Stimulated activated CD4-positive, alpha-beta T cell treated with anti-CD3 and anti-CD28 coated beads, TNF-alpha, amount 100 ng/mL, for 1 hour (primary cell): ENCODE measurements at places on chromosomes 1 and 21.
A peak's percentile ranks its signal among the peaks of the same experiment; 100 is the strongest.

GRCh38 chr1:224801844-224802490 lies 127.5 kb upstream of the DNAH14 start:
- no peak for DNase-seq

GRCh38 chr1:81607924-81608323 lies 192.8 kb upstream of the ADGRL2 start:
- DNase-seq = no peak

DNA sequence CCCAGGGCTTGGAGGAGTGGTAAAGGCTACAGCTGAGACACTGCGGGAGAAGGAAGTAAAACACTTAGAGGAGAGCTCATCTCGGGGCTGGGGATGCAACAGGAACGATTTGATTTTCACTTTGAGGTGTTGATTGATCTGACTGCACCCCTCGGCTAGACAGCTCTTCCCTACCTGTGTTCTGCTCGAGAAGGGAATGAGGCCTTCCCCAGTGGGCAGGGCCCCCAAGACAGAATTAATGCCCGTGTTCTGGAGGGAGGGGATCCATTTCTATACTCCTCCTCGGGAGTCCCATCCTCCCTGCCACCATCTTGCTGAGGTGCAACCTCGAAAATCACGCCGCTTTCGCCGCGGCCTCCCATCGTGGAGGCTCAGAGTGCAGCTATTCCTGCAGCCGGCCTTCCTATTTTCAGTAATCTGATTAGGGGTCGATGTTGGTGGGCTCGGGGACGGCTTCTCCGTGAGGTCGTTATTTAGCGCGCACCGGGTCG lies 2.4 kb downstream of the ATP2B4 start:
- no peak for DNase-seq

GRCh38 chr21:43974791-43975468 lies 37.2 kb upstream of the TRAPPC10 start:
- no peak for DNase-seq

GRCh38 chr1:151993734-151994496 lies at the start of gene S100A10:
TSS of gene S100A10 (minus strand) at chr1:151993859. CDS start at chr1:151986230, 7,629 bp downstream.
- DNase-seq = peak; percentile 65

- DNase-seq = no peak
These were observed 39.4 kb downstream of the PHC2 start for GRCh38 chr1:33391343-33392078.

- DNase-seq = no peak
These were observed 73.7 kb downstream of the DDR2 start for GRCh38 chr1:162706003-162706402.

- no peak for DNase-seq
These were observed 19.2 kb upstream of the MTARC1 start for GRCh38 chr1:220767312-220768125.

GRCh38 chr1:61498342-61498741 lies 226.6 kb downstream of the TM2D1 start:
- no peak for DNase-seq

- no peak for DNase-seq
These were observed 9.0 kb downstream of the NRAS start for GRCh38 chr1:114707604-114708003.

DNA sequence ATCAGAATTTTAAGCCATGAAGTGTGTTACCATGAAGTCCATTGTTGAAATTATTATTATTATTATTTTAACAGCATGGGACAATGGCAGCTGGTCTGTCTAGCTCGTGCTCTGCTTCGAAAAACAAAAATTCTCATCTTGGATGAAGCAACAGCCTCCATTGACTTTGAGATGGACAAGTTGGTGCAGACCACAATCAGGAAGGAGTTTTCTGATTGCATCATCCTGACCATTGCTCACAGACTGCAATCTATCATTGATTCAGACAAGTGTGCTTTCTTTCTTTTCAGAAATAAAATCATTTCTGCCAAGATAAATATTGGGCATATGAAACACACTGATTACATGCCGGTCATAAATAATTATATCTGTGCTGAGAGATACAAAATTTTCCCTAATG lies 21.0 kb downstream of the HSPA13 start:
- no peak for DNase-seq

- DNase-seq = no peak
These were observed 28.6 kb downstream of the PTPRU start for GRCh38 chr1:29264773-29265389.

DNA sequence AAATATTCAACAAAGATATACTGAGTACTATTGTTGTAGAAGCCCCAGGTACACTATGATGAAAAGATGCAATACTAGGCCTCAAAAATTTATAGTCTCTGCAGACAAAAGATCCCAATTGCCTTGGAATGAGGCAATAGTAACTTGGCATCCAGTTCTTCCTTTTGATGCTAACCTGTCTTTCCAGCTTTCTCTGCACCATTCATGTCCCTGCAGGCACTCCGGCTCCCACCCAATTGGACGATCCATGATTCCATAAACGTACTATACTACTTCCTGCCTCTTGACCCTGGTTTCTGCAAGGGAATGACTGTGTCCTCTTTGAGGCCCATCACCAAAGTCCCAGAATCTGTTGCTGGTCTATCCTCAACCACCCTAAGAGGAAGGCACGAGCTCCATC lies 8.0 kb upstream of the TAGLN2 start:
- DNase-seq = no peak

- DNase-seq = no peak
These were observed 138.8 kb upstream of the CTTNBP2NL start for GRCh38 chr1:112257043-112257835.

GRCh38 chr1:69312055-69312732 lies 255.5 kb upstream of the LRRC7 start:
- no peak for DNase-seq

DNA sequence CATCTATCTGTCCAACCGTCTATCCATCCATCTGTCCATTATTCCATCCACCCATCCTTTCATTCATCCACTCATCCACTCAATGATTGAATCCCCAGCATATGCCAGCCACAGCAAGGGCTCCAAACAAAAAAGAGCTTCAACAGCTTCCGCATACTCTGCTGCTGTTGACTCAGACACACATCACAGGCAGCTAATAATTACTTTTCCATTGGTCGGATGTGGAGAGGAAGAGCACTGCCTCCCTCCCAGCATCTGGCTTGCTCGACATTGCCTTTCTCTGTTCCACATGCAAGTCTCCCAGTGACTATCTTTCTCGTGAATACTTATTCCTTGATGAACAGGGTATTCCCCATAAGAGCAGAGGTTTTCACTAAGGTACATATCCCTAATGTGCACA lies 176.5 kb downstream of the HIVEP3 start:
- no peak for DNase-seq
